Thoracic aorta (tissue), 2 donors: ENCODE measurements at places on chromosomes 5 and 9. TPM values are rescaled to one million over a fixed set of nuclear protein-coding genes. Genes with fewer than 3 reads are reported as not detected.

SLC34A3 gene
- not detected for total RNA-seq

DNA sequence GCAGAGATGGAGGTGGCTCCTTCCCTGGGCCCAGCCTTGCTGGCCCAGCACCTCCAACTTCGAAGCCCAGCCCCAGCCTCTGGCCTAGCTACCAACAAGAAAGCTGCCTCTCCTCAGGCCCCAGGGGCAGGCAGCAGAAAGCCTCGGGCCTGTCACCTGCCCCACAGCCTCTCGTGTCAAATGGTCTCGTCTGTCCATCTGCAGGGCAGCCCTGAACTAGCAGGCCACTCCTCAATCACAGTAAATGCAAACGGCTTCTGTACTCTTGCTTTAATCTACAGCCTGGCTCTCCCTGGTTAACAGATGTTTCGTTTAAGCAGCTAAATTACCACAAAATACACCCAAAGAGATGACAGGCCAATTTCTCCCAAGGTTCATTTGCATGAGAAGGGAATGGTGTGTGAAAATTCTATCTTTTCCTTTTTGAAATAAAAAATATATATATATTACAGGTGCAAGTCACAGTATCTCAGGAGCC, 21.5 kb downstream of the VAV2 start:
- DNase-seq, result no peak

DNA sequence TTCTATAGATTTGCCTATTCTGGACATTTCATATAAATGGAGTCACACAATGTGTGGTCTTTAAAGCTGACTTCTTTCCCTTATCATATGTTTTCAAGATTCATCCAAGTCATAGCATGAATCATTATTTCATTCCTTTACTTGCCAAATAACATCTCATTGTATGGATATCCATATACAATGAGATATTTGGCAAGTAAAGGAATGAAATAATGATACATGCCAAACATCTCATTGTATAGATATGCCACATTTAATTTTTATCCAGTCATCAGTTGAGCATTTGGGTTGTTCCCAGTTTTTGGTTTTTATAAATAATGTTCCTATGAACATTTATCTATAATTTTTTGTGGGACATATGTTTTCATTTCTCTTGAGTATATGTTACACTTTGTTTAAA, 20.5 kb upstream of the OR2K2 start:
- no peak for DNase-seq

GRCh38 chr5:29382780-29383179, 1810.7 kb upstream of the CDH6 start:
- no peak for DNase-seq

KCNMB1 gene
- total RNA-seq, result 20.1 TPM
